ENCODE measurements at places on chromosomes 7 and 10.

DNA sequence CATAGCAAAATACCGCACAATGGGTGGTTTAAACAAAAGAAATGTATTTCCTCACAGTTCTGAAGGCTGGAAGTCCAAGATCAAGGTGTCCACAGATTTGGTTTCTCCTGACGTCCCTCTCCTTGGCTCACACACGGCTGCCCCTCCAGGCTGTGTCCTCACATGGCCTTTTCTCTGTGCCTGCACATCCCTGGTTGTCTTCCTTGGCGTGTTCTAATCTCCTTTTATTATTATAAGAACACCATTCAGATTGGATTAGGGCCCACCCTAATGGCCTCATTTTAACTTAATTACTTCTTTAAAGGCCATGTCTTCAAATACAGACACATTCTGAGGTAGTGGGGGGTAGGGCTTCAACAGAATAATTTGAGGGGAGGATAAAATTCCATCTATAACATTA is 87.9 kb downstream of the FZD1 start:
- no peak for DNase-seq

- no peak for DNase-seq
Observed at GRCh38 chr7:25716421-25716820, 435.6 kb upstream of the NFE2L3 start.

- DNase-seq = no peak
Observed at GRCh38 chr7:146875981-146876380, 759.4 kb downstream of the CNTNAP2 start.

DNA sequence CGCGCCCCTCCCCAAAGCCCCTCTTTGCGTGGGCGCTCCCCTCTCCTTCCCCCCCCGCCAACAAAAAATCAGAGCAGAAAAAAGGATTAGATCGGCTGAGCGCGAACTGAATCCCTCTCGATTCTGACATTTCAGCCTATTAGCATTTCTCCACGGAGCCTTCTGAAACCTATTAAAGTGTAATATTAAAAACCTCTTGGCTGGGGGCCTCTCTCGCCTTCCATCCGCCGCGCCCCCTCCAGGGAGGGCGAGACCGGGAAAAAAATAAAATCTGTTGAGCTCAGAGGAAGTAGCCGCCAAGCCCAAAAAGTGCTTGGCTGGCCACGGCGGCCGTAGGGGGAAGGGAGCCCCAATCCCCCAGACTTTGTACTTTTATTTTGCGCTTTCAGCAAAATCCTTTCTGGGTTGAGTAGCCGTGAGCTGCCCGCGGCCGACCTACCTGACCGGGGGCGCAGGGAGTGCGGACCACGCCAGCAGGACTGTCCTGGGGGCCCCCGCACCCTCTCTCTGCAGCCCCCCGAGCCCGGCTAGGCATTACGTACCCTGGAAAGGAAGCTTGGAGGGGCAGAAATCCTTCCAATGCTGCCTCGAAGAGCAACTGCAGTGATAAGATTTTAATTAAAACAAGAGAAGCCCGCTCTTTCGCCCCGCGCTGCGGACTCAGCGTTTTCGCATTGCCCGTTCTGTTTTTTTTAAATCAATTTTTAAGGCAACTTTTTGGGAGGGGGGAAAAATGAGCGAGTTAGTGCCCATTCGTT is 1.3 kb upstream of the TNRC18 start:
- no peak for DNase-seq

- peak; percentile 43 for DNase-seq
Observed at GRCh38 chr7:116180302-116180701, 30.0 kb upstream of the TES start.

DNA sequence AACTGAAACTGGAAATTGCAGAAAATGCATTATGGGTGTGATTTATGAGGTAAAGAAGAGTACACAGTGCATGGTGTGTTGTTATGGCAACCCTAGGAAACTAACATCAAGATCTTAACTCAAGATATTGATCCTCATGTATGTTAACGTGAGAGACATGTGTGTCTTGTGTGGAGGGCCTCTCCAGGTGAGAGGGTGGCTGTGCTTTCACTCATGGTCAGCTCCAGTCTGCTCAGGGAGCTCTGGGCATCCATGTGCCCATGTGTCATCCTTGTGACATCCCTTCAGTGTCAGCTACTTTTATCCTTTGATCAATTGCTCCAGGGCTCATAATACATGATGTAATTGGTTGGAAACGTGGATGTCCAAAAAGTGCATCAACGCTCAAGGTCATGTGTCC is 24.9 kb upstream of the INSYN2A start:
- no peak for DNase-seq

GRCh38 chr10:5816170-5816569 is 2.9 kb upstream of the GDI2 start:
- DNase-seq = no peak

- no peak for DNase-seq
Observed at GRCh38 chr7:4668510-4668847, 13.6 kb upstream of the FOXK1 start.

DNA sequence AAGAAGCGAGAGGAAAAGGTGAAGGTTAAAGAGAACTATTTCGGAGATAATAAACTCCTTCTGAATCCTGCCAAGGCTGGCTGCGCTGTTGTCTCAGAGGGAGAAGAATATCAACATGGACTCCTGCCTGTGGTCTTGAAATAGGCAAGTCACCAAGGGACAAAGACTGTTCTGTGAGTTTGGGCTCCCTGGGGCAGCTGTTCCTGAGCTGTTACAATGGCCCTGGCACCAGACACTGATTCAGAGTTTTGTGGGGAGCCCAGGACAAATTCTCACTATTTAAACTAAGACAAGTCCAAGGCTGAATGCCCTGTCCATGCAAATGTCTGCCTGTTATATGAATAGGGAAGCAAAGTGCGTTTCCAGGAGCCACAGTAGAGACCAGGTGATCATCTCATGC is 81.4 kb downstream of the PRPF18 start:
- no peak for DNase-seq

DNA sequence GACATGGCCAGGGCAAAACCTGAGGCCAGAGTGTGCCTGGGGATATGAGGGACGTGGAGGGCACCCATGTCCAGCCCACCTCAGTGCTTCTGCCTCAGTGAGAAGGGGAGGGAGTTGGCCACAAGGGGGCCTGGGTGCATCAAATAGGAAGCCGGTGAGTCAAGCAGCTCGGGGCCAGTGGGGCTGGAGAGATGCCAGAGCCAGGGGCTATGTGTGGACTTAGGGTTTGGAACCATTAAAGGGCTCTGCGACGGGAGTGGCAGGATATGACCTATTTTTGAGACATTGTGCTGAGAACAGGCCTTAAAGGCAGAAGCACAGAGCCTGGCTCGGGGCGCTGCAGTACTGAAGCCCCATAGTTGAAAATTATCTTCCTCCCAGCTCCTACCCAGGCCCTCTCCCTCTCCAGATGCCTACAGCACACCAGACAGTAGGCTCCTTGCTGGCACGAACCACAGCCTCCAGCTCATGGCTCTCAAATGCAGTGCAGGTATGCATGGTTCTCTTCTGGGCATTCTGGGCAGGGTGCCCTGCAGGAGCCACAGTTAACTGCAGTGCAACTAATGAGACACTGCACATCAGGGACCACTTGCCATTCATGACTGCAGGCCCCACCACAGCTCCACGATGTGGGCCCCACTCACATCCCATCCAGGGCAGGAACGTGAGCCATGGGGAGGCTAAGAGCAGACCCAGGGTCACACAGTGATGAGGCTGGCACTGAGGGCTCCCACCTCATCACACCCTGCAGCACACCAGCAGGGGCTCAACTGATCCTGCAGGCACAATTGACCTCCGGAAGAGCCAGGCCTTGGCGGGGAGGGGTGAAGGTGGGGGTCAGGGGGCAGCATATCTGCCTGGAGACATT is 7.2 kb upstream of the PGAM2 start:
- peak; percentile 89 for DNase-seq

GRCh38 chr7:112888781-112889180 is 98.6 kb upstream of the TMEM168 start:
- no peak for DNase-seq

Measured in HTR-8/SVneo (cell line).